ENCODE measurements at places on chromosomes 3 and 15.

- DNase-seq = no peak
Observed at GRCh38 chr3:4575381-4575780, 82.2 kb downstream of the ITPR1 start.

DNA sequence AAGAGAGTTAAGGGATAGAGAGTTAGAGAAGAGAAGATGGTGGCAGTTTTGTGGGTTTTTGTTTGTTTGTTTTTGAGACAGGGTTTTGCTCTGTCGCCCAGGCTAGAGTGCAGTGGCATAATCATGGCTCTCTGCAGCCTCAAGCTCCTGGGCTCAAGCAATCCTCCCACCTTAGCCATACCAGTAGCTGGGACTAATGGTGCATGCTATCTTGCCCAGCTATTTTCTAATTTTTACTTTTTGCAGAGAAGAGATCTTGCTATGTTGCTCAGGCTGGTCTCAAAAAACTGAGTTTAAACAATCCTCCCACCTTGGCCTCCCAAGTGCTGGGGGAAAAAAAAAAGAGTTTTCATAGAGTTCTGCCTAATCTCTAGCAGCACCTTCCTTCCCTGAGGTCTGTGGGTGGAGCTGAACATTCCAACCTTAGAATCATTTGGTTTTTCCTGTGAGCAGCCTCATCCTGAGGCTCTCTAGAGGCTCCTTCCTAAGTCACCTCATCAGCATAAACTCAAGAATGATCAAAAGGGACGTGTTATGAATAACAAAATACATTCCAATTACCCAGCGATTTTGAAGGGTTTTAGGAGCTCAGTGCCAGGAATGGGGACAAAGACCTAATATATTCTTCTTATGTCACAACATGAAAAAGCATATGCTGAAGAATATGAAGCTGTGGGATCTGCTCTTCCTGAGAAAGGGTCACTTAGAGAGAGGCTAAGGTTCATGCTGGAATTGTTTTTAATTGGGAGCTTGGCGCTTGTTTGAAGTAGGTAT is 180.6 kb downstream of the LSAMP start:
- peak; percentile 6 for DNase-seq

DNA sequence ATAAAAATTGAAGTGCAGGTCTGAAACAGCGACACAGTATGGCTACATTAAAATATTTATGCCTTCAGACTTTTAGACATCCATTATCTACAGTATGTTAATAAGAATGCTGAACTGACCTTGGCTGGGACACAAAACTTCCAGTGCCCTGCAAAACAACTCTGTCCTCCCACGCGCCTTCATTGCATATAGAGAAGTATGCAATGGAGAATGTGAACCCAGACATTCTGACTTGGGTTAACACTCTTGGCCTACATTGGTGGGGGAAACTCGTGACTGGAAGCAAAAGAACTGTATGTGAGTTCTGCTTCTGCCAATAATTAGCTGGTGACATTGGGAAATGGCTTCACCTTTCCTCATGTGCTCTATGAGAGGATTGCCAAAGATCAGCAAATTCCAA is 110.5 kb upstream of the SLC24A5 start:
- DNase-seq = no peak

DNA sequence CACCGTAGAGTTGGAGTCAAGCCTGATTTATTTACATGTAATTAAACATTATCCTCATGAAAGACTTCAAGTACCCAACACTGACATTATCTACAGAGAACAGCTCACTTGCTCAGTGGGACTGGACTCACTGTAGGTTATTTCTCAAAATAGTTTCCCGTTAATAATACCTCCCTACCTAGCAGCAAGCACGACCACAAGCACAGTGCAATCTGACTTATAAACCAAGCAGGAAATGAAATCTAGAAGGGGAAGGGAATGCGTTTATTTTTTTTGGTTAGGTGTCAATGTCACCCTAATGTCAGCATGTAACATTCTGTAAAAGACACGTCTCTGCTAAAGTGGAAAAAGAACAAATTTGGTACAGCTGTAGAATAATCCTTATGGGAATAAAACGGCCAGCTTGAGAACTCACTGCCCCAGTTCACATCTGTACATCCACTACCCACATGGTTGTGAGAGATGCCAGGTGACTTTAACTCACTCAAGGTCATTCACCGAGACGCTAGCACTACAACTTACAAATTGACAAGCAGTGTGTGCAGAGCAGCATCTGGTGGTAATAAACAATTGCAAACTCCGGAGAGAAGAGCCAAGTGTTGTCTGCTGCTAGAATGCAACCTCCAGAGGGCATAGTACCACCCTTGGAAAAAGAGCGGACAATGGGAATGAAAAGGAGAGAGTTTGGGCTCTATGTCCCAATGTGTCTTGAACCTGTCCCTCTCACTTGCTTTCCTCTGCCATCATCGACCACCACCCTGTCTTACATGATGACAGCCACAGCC is 242.5 kb downstream of the CADPS start:
- DNase-seq = no peak

DNA sequence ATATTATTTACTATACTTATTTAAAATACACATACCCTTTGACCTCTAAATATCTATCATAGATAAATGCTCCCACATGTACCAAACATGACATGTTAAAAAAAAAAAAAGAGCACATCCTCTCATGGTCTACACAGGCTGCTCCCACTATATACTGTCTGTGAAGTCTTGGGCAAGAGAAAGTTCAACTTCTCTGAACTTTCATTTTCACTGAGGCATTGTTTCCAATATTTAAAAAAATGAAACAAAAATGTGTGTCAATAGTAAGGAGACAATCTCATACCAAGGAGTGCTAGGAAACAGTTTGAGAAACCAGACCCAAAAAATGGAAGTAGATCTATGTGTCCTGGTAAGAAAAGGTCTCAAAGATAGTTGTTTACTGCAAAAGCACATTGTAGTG is 29.3 kb downstream of the SLC4A7 start:
- no peak for DNase-seq

DNA sequence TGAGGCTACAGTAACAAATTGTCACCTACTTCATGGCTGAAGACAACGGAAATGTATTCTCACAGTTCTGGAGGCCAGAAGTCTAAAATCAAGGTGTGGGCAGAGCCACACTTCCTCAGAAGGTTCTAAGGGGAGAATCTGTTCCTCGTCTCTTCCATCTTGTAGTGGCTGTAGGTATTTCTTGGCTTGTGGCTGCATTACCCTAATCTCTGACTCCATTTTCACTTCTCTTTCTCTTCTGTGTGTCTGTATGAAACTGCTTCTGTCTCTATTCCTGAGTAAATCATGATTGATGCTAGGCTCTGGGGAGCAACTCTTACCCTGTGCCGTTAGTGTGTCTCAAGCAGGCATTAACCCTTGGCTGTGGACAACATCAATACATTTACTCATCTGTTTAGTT is 164.7 kb downstream of the SQOR start:
- no peak for DNase-seq

GRCh38 chr3:46929324-46929723 is 47.2 kb downstream of the CCDC12 start:
- DNase-seq = no peak

- DNase-seq = peak; percentile 54
Observed at GRCh38 chr3:183123891-183124290, 24.6 kb upstream of the MCCC1 start.
